ENCODE measurements at places on chromosomes 11 and 22.

GRCh38 chr11:61287338-61287977 lies 7.7 kb downstream of the VWCE start:
- DNase-seq: no peak

DNA sequence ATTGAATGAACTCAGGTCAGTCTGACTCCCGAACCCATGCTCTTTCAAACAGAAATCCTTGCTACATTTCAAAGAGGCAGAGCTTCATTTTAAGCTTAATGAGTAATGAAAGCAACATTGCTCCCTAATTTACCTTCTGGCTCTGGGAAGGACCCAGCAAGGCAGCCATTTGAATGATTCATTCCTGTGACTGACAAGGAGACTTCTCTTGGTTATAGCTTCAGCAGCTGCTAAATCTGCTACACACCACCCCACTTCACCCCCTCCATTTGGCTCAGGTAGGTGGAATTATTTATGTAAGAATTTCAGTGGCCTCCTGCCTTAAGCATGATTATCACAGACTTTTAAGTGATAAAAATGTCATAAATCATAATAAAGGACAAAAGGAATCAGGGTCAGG lies 117.7 kb downstream of the KCNC1 start:
- DNase-seq: no peak

GRCh38 chr11:43573233-43573632 lies 107.3 kb upstream of the HSD17B12 start:
- no peak for DNase-seq

DNA sequence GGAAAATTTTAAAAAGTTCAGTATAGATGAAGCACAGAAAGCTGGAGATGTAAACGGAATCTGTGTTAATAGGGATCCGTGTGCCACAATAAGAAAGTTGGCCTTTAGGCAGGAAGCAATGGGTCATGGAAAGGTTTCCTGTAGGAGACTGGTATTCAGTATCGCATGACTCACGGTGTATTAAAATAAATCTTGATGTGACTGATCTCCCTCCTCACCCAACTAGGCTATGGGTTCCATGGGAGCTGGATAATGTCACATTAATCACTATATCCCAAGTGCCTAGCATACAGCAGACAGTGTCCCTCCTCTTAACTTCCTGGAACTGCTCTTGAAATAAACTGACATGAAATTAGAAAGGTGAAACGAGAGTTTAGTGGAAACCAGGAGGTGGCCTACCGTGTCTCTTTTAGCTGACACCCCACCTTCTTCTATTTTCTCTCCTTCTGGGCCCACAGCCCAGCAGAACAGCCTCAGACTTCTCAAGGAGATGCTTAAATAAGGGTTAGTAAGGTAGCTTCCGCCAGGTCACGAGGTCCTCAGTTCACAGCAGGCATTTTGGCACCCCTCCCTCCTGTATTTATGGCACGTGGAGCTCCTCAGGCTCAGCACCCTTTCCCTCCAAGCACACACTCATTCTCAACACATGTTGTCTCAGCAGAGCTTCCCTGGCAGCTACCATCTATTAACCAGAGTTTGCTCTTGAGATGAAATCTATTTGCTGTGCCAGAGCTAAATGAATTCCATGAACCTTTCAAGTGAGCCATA lies 118.8 kb downstream of the NXPE2 start:
- DNase-seq: no peak

- DNase-seq: no peak
Observed at GRCh38 chr11:109490953-109491635, 69.1 kb downstream of the C11orf87 start.

DNA sequence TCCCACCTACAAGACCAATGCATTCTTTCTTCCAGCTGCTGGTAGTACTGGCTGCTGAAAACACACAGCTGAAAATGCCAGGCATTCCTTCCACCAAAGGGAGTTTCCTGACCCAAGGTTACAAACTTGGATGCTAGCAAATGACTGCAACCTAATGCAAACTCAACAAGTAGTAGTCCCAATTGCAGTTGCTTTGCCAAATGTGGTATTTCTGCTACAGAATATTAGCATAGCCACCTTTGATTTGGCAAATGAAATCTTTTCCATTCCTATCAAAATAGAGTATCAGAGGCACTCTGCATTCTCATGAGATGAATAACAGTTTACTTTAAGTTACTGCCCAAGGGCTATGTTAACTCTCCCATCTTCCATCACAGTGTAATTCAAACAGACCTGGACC lies 172.0 kb upstream of the ARHGAP42 start:
- DNase-seq: no peak

DNA sequence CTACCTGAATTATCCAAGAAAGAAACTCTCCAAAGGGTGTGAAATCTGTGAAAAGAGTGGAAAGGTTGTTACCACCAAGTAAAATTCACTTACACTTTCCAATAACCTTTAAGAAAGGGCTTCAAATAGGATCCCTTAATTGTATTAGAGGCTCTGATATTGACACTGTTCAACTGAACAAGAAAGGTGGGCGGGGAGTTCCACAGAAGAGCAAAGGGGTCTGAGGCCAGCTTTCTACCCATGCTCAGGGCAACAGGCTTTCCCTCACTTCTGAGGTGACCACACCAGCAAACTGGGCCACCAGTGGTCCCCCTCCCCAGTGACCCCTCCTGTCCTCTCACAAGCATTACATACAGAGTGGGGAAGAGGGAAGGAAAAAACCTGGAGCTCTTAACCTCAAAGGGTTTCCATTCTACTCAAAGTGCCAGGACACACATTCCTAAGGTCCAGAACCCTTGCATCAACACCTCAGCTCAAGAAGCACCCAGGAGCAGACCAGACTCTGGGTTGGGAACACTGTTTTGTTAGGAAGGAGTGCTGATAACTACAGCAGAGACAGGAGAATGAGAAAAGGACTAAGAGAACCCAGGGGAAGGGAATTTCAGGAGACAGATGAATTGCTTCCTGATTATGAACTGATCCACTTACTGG lies 71.6 kb upstream of the AKIP1 start:
- no peak for DNase-seq

- no peak for DNase-seq
Observed at GRCh38 chr11:104799251-104799650, 99.0 kb downstream of the CASP12 start.

GRCh38 chr11:116217006-116217405 lies 555.8 kb downstream of the BUD13 start:
- peak; percentile 64 for DNase-seq

GRCh38 chr22:37679670-37680069 lies 4.2 kb downstream of the LGALS1 start:
- no peak for DNase-seq

DNA sequence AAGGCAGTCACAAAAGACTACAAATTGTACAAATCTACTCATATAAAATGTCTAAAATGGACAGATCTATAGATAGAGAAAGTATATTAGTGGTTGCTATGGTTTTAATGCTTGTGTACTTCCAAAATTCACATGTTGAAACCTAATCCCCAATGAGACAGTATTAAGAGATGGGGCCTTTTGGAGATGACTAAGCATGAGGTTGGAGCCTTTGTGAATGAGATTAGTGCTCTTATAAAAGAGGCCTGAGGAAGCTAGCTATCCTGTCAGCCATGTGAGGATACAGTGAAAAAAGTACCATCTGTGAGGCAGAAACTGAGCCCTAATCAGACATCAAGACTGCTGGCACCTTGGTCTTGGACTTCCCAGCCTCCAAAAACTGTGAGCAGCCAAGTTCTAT lies 82.6 kb downstream of the CYP2R1 start:
- no peak for DNase-seq

All from inflammatory macrophage treated with lipopolysaccharide for 1 hour (primary cell).